Osteocyte (in vitro differentiated cells): ENCODE measurements at places on chromosomes 1 and 21. TPM values are rescaled to one million over a fixed set of nuclear protein-coding genes. Genes with fewer than 3 reads are reported as not detected.

GRCh38 chr21:45466330-45467220 lies 61.6 kb downstream of the COL18A1 start:
- no peak overlapping the region for H3K4me3 ChIP-seq
- H3K36me3 ChIP-seq: peaks cover 31% of the 10 kb centered on the region
- peaks cover 41% of the 10 kb centered on the region for H3K4me1 ChIP-seq
- no peaks in the 10 kb centered on the region for H3K27me3 ChIP-seq
- peak overlapping the region; percentile 31 for H3K27ac ChIP-seq
- DNase-seq: no peak

GRCh38 chr1:155052439-155053395 lies 1.6 kb downstream of the ADAM15 start:
- DNase-seq: no peak
- peak overlapping the region; percentile 80 for H3K27ac ChIP-seq
- no peaks in the 10 kb centered on the region for H3K27me3 ChIP-seq

DNA sequence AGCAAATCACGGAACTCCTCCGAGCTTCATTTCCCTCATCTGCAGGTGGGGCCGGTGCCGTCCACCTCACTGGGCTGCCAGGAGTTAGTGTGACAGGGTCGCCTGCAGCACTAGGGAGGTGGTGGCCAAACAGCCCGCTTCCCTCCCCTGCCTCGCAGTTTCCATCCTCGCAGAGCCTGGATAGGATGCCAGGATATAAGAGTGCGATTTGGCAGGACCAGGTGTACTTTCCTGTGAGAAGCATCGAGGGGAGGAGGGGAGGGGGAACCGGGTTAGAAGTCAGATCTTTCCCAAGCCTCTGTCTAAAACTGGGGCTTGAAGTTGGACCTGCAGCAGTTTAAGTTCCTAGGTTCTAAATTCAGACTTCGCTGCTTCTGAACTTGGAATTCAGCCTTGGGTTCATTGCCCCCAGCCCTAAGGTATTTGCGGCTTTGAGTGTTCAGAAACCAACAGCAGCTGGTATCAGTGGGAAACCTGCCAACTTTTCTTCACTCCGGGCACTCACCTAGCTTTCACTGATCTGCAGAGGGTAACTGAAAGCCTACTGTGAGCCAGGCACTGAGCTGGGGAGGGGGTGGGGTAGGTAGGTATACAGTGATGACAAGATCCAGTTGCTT lies 1.7 kb upstream of the JUN start:
- H3K36me3 ChIP-seq: peaks cover 18% of the 10 kb centered on the region
- no peak for DNase-seq
- no peaks in the 10 kb centered on the region for H3K27me3 ChIP-seq
- peaks cover 38% of the 10 kb centered on the region for H3K4me1 ChIP-seq
- peak overlapping the region; percentile 98 for H3K27ac ChIP-seq

Gene C1orf115
- total RNA-seq: 5.6 and 5.9 TPM in 2 replicates
